Anterior cingulate cortex (tissue), 58 donors: ENCODE measurements at places on chromosomes 12 and 14.

- no peak for DNase-seq
These were observed 178.2 kb downstream of the PIK3C2G start for GRCh38 chr12:18439541-18439940.

DNA sequence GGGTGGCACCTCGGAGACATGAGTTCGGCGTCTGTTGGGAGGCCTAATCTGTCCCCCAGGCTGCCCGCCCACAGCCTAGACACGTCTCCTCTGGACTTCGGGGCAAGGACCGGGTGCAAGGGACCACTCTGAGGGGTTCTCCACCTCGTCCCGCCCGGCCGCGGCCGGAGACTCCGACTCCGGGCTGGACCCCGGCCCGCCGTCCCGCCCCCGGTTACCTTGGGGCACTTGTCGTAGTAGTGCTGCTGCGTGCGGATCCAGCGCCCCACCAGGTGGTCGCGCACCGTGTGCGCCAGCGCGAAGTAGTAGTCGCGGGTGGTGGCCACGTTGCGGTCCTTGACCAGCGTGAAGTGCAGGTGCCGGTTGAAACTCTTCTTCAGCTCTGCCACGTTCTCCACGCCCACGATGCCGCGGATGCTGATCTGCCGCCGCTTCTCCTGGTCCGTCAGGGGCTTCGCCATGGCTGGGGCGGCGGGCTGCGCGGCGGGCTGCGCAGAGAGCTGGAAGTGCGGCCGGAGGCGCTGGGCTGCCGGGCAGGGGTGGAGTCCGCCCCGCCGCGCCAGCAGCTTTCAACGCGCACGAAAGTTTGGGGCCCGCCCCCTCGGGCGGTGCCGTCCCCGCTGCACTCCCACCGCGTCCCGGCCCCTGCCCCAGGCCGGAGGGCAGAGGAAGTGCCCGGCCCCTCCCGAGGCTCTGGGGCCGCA, at the start of gene PYGL:
TSS of gene PYGL (minus strand) at position 541 of the 704 bp plus-strand sequence. CDS start at position 461, 80 bp downstream.
- DNase-seq: no peak

GRCh38 chr12:4286228-4286627, 12.7 kb downstream of the CCND2 start:
- DNase-seq: no peak

GRCh38 chr12:65823513-65824375, 539 bp upstream of the HMGA2 start:
- DNase-seq: no peak
